ENCODE measurements at places on chromosomes 3 and 15.

DNA sequence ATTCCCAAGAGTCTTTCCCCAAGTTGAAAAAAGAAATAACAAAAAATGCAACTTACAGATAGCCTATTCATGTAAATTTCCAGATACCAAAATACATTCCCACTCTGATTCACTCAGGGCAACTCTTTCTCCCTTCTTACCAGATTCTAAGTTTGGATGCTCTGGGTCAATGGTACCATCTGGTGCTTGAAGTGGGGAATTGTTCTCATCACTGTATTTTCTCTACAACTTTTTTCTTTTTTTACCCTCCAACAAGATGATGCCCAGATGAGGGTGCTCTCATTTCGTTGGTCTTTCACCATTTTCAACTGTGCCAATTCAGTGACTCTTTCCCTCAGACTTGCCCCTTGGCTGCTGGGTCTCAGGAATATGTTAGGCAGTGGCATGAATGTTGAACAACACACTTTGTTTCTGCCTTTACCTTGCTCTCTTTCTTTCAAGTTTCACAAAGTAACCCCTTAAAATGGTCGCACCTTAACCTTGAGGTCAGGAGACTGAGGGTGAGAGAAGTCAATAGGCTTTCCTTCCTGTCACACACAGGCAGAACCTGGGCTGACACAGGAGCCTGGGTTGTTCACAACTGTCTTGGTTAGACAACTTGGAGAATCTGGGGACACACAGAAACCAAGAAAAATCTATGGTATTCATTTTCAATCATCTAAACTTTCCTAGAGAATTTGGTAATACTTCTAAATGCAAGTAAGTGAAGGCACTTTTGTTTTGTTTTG is 330.7 kb upstream of the SLCO3A1 start:
- no peak for DNase-seq

DNA sequence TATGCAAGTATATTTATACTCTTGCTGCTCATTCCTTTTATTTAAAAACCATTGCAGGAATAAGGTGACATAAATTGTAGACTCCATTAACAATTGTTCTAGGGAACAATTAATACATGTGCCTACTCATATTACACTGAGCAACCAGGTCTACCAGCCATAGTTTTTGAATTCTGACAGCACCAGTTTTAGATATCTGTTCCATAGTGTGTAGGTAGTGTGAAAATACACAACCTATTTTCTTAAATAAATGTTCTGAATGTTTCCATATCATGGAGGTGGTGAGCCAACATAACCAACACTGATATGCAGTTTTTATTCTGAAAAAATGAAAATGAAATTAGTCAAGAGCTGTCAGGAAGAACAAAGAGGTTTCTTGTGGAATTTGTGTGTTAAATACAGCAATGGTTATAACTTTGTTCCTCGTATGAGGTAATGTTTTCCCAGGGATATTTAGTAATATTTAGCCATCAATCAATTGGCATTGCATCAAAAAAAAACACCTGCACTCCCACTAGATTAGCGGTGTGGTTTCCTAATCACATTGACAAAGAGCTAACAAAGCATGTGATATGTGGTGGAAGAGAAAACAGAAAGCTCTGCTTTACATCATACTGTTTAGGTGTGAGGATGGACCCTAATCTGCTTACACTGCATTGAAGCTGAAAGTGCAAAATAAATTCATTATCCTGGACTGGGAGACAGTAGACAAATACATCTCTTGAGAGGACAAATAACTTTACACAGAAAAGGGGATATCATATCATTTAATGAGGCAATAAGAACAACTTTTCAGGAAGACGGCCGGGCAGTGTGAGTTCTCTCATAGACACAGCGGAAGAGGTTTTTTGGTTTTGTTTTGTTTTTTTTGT is 369.5 kb upstream of the THBS1 start:
- no peak for DNase-seq

- DNase-seq = no peak
Observed at GRCh38 chr15:59185725-59186124, 20.9 kb upstream of the LDHAL6B start.

GRCh38 chr15:40562691-40563090 is 2.2 kb downstream of the CCDC32 start:
- DNase-seq = no peak

DNA sequence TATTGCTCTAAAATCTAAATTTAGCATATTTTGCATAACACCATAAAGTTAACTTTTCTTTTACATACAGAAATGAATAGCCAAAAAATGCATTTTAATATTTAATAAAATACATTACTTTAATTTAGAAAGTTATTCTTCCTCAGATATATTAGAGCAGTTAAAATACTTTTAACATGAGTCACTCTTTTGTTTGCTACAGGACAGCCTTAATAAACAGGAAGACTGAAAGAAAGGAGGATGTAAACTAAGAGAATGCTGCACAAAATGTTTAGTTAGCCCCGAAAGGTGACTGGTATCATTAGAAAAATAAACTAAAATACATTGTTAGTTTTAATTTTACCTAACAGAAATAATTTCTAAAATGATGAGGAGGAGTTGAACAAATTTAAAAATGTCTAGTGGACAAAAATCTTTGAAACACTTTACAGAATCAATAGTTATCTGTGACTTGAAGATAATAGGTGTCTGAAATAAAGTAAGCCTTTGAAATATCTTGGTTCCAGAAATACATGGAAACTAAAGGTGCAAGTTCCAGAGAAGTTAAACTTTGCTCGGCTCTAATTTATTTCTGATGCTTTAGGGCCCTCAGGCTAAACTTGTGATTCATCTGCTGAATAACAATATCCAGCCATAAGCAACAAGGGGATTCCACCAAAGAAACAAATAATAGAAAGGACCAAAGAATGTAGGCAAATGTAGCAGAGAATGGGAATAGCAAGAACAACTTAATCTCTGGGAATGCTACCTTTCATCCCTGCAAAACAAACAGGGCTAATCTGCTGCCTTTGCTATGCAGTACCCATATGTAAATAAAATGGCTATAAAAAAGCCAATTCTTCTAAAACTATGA is 138.3 kb upstream of the UBP1 start:
- no peak for DNase-seq

All from NCI-H460 (cell line).